Right lung (tissue), 10 donors: ENCODE measurements at places on chromosomes 2 and 18. TPM values are rescaled to one million over a fixed set of nuclear protein-coding genes. Genes with fewer than 3 reads are reported as not detected.
A peak's percentile ranks its signal among the peaks of the same experiment; 100 is the strongest.

DNA sequence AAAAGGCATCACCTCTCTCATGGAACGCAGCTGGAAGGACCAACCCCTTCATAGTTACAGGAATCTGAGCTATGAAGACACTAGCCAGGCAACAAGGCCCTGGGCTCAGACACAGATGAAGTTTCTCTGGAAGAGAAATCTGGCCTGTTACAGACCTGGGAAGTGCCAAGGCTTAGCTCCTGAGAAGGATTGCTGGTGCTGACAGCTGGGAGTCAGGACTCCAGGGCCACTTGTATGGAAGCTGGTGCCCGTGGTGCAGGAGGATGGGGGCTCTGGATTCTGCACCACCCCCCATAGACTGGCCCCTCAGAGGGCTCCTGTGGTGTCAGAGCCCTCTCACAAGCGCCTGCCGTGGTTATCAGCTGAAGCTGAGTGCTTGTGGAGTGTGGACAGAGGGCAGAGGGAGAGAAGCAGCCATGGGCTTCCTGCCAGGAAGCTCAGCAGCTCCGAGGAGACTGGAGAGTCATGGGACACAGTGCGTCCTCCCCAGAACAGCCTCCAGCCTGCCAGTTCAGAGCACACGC, 87.3 kb upstream of the LCLAT1 start:
- DNase-seq = peak; percentile 79

DNA sequence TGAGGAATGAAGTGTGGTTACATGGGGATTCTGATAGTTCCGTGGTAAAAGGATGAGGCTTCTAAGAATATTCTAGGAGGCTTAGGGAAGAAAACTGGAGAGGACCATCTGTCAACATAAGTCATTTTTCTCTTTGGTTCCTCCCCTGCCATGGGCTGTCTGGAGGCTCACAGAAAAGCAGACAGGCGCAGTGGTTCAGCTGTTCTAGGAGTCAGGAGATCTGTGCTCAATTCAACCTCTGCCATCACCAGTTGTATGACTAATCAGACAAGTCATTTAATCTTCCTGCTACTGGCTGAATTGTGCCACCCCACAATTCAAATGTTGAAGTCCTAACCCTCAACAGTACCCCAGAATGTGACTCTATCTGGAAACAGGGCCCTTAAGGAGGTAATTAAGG, 36.4 kb downstream of the ADAM17 start:
- DNase-seq = no peak

GRCh38 chr2:64631771-64632170, 21.9 kb downstream of the SERTAD2 start:
- no peak for DNase-seq

- DNase-seq = no peak
Measured at GRCh38 chr18:72986103-72986502, 118.3 kb upstream of the NETO1 start.

- peak; percentile 20 for DNase-seq
Measured at GRCh38 chr2:32553829-32554432, 73.9 kb upstream of the TTC27 start.

- no peak for DNase-seq
Measured at GRCh38 chr18:27839141-27839540, 337.8 kb downstream of the CDH2 start.

The MPPE1 gene
- 40.9 TPM for polyA plus RNA-seq
